ENCODE measurements at places on chromosomes 2 and 18. TPM values are rescaled to one million over a fixed set of nuclear protein-coding genes. Genes with fewer than 3 reads are reported as not detected.

GRCh38 chr18:59033359-59033758, 106.3 kb upstream of the SEC11C start:
- no peak for DNase-seq

DNA sequence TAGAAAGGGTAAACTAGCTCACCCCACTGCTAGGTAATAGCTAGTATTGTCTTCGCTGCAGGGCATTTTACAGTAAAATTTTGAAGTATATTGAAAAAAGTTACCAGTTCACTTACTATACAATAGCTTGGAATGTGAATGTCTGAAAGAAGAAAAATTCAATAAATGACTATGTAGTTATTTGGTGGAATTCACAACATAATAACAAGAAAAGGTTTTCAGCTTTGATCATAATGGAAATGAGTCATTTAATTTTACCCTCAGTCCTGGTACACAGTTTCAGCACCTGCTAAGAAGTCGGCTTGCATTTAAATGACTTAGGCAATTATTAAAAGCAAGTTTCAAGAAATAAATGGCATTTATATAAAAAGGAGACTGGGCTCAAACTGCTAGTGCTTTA, 90.4 kb downstream of the NUP35 start:
- no peak for DNase-seq

DNA sequence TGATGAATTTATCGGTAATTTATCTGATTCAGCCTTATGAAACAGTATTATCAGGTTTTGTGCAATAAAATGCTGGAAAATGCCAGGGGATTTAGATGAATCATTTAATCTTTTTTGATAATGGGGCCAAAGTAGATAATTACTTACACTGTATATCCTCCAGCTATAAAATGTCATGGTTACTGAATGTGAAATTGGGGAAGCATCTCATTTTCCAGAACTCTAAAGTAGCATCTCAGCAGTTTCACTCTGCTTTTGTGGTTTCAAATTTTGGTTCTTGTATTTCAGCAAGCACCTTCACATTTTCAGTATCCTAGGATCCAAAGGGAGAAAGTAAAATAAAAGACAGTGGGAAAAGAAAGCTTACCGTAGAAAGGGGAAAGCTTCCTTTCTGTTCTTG, 12.8 kb downstream of the ANKRD62 start:
- DNase-seq, result no peak

DNA sequence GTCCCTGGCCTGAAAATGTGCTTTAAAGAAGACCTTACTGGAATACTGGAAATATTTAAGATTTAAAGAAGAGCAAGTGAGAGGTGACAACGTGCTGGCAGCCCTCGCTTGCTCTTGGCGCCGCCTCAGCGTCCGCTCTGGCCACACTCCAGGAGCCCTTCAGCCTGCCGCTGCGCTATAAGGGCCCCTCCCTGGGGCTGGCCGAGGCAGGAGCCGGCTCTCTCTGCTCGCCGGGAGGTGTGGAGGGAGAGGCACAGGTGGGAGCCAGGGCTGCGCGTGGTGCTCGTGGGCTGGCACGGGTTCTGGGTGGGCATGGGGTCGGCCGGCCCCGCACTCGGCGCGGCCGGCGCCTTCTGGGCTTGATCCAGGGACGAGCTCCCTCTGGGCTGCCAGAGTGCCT, 2.9 kb upstream of the COQ10B start:
- no peak for DNase-seq

GRCh38 chr2:102486941-102487702, 14.1 kb downstream of the SLC9A4 start:
- DNase-seq, result no peak

- no peak for DNase-seq
Observed at GRCh38 chr18:28767727-28768211, 590.8 kb upstream of the CDH2 start.

LPIN1 gene
- 20.7 TPM for total RNA-seq

ACADL gene
- 26.8 TPM for total RNA-seq

DNA sequence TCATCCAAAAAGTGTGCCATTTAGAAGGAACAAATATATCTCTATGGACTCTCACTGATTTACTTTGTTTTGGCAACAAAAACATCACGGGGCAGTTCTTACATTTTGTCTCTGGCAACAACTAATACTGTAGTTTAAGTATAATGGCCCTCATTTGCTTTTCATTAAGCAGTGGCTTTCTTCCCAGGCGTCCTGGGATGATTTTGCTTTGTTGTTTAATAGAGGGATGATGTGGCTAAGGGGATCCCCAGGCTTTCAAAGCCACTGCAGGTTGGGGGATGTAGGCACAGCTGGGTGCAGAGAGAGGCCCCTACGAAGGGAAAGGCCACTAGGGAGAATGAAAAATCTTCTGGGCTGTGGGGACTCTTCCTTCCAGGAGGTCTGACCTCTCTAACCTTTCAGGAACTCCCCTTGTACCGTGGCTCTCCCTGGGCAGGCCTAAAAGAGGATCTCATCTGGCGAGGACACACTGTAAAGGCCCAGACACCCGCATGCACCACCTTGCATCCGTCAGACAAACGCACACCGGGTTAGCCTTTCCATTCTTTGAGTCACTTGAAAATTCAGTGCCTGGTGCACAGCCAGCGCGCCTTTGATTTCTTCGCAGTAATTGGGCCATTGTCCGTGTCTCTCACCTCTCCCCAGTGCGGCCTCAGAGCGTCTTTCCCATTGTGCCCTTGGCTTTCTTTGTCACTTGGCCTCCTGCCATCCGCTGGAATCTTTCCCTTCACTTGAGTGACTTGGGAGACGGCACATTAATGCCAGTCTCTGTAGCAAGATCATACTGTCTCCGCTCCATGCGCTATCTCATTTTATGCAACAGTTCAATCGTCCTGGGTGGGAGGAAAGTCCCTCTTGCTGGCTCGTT, 40.3 kb upstream of the AFF3 start:
- no peak for DNase-seq

DNA sequence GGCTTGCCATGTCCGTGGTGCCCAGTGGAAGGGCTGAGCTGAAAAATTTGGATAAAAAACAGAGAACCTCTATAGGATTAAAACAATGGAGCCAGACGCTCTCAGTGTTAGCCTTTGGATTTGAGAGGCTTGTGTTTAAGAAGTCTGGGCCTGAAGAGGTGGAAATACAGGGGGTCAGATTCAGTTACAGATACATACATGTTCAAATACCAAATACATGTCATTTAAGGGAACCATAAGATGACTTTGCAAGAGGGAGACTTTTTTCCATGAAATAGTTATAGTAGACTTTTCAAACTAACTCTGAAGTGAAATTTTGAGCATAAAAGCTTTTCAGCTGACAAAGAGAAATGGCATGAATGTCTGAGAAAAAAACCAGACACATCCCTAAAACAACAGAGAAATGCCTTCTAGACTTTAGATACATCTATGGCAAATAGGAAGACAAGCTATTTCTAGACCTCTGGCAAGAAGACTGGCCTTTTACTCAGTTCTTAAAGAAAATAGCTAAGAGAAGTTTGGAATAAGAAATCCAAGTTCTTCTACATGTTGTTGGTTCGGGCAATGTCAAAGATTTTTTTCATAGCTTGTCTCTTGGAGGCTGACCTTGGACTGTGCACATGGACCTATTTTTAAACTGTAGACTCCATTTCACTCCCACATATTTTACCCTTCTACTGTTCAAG, 112.9 kb downstream of the LTBP1 start:
- DNase-seq, result no peak

GRCh38 chr2:101081375-101081907, 69.7 kb downstream of the TBC1D8 start:
- no peak for DNase-seq

GRCh38 chr2:71071681-71072398, 3.4 kb downstream of the NAGK start:
- DNase-seq, result no peak

RFTN2 gene
- total RNA-seq, result 1.1 TPM

- no peak for DNase-seq
Observed at GRCh38 chr2:210792000-210792399, 235.6 kb downstream of the CPS1 start.

GRCh38 chr2:150007815-150008430, 420.3 kb upstream of the MMADHC start:
- DNase-seq, result no peak

- peak; percentile 91 for DNase-seq
Observed at GRCh38 chr2:242085941-242086621, 216.6 kb downstream of the RTP5 start.

- no peak for DNase-seq
Observed at GRCh38 chr2:55838653-55839052, 84.9 kb downstream of the EFEMP1 start.

- DNase-seq, result no peak
Observed at GRCh38 chr2:47043142-47043890, 111.8 kb downstream of the STPG4 start.

MAP3K19 gene
- total RNA-seq, result not detected

EVA1A gene
- total RNA-seq, result 84.3 TPM

GRCh38 chr2:205700331-205701132, 18.2 kb downstream of the NRP2 start:
- DNase-seq, result no peak

GRCh38 chr2:103868396-103868795, 985.5 kb upstream of the POU3F3 start:
- no peak for DNase-seq

MATN3 gene
- total RNA-seq, result 0.08 TPM

DNA sequence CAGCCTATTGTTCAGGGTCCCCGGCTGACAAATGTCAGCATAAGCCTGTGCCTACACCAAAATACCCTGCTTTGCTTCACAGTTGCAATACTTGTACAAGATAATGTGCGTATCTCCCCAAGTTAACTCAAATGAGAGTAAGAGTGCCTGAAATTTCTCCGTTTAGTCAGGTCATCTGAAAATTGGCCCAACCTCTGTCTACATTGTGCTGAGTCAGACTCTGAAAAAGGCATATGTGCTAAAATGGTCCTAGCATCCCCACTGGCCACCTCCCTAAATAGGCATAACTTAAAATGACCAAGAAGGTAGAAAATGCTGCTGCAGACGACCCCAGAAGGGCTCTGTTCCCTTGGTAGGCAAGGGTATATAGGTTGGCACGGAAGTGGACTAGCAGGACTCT, 1653.8 kb upstream of the DDX18 start:
- DNase-seq, result no peak

DNA sequence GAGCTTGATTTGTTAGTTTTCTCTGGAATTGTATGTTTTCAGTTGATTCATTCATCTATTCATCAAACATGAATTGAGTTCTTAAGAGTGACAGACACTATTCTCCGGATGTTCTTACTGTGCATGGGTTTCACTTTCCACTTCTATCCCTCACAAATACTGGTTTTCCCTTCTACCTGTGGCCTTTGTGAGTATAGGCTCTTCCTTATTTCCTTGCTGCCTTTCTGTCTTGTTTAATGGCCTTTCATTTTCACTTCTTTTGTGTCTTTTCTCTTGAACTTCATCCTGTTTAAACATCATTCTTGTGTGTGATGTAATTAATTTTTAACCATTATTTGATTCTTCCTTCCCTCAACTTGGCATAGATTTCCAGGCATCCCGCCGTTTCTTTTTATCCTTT, 90.7 kb downstream of the CRIM1 start:
- no peak for DNase-seq

INHBB gene
- 6.3 TPM for total RNA-seq

LIMS3 gene
- total RNA-seq, result not detected

NT5C1B gene
- total RNA-seq, result not detected

DNA sequence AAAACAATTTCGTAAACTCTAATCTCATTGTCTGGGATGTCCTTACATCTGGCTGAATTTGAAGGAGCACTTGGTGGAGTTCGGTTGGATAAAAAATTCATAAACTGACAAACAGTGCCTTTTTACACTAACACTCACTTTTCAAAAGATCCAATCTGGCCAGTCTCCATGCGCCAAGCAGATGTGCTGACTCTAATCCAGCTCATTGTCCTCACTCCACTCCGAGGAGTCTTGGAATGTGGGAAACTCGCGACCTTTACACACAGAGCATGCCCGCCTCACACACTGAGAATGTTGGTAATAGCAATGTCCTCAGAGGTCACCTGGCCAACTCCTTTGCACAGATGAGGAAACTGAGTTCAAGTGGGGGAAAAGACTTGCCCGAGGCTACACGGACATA, 66.8 kb downstream of the XDH start:
- DNase-seq, result no peak

DNA sequence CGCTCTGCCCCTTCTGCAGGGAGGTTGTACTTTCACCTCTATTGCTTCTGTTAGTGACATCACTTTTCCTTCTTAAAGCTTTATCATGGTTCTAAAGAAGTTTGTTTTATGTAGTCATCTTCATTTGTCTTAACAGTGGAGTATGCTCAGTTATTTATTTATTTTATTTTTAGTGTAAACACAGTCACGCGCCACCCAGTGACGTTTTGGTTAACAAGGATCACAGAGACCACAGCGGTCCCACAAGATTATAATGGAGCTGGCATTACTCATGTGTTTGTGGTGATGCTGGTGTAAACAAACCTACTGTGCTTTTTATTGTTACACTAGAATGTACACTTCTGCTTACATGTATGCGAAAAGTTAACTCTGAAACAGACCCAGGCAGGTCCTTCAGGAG, 89.9 kb downstream of the SOX11 start:
- DNase-seq, result no peak

SNTG2 gene
- total RNA-seq, result not detected

- no peak for DNase-seq
Observed at GRCh38 chr2:83900862-83901261, 558.2 kb downstream of the SUCLG1 start.

COL6A3 gene
- 6.2 TPM for total RNA-seq

BCL11A gene
- total RNA-seq, result 0.50 TPM

DNA sequence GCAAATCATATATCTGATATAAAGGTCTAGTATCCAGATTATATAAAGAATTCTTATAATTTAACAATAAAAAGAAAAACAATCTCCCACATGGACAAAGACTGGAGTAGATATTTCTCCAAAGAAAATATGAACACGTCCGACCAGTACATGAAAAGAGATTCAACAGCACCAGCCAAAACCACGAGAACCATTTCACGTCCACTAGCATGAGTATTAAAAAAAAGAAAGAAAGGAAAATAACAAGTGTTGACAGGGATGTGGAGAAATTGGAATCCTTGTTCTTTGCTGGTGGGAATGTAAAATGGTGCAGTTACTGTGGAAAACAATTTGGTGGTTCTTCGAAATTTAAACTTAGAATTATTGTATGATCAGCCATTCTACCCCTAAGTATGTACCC, 432.7 kb upstream of the TRIB2 start:
- DNase-seq, result no peak

REG3G gene
- 0.53 TPM for total RNA-seq
